HT1080 (cell line): ENCODE measurements at places on chromosomes 5 and 9. TPM values are rescaled to one million over a fixed set of nuclear protein-coding genes. Genes with fewer than 3 reads are reported as not detected.

GRCh38 chr5:138305797-138306196 is 25.8 kb downstream of the CDC25C start:
- DNase-seq = no peak

- DNase-seq = peak; percentile 36
These were observed 140.5 kb upstream of the TUT7 start for GRCh38 chr9:86494644-86495111.

DNA sequence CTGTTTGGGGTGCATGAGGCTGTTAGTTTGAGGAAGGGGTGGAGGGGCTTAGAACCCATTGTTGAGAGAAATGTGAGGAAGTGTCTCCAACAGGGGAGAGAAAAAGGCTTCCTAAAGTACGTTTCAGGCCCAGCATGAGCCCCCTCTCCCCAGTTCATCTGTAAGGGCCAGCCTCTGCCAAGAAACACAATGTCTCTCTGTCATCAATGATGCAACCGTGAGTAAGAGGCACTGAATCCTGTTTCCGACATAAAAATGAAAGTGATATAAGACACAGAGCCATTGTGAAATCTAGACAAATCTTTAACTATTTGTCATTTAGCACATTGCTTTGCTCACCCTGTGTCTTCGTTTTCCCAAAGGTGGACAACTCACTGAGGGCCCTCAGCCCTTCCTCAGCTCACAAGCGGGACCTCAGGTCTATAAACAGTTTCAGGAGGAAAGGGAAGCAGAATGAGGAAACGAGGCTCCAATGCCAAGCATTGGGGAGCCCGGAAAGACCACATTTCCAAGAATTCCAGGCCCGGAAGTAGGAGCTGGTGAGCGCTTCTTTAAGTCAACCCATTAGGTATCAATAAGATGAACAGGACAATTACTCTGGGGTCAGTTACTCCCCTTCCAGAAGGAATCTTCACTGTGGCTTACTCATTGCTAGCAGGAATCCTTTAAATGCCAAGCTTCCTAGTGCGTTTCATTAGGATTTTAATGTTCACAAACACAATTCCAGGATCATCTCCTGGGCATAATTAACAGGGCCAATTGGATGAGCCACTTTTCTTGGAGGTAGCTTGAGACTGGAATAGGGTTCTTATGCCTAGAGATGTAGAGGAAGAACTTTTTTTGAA is 59.0 kb upstream of the KLF4 start:
- DNase-seq = peak; percentile 87

DNA sequence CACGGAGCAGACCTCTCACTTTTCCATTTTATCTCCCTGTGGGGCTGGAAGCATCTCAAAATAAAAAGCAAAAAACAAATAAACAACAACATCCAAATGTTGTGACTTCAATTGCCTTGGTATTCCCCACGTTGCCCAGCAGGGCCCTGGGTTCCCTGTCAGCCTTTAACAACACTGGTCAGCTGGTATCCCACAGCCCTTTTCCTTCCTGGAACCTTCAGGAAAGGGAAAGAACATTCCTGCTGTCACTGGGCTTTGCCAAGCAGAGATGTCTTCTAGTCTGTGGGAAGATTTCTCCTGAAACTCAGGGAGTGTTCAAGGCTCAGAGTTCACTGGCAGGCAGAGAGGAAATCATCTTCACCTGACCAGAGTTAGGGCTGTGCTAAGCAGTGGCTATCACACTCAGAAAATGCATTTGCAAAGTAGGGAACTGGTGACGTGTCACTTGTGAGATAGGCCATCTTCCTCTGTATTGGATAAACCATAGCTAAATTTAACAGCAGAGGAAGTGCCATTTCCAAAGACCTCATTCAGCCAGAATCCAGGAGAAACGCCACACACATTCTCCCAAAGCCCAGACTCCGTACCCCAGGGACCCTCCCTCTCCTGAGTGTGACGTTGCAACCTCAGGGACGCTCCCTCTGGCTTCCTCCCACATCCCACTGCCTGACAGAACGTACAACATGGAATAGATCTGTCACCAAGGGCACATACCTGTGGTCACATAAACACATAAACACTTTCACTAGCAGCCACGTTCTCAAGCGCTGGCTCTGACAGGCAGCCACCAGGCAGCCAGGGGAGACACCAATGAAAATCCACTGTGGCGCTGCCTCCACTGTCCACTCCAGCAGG is 274.0 kb upstream of the DAPK1 start:
- DNase-seq = no peak

DNA sequence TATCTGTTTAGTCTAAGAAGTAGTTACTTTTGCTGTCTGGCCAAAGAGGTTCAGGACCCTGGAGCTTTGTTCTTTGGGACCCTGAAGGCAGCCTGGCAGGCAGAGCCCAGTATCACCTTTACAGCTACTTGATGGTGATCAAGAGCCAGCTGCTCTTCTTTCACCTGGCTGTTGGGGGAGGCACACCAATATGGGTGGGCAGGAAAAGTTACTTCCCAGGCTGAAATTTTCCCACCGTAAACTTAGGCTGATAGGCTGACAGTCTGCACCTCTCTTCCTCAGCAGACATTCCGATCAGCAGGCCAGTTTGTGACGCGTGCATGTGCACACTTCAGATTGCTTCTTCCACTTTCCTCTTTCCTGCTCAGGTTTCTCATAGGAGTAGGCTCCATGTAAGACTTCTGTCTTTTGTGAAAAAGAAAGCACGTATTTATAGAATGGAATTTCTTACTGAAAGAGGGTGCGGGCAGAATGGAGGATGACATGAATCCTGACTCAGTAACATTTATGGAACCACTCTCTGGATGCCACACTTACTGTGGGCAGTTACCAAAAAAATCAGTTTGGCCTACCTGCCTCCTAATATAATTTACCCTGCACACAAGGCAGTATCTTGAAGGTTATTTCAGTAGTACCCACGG is 223.9 kb upstream of the DMRT1 start:
- DNase-seq = no peak

DNA sequence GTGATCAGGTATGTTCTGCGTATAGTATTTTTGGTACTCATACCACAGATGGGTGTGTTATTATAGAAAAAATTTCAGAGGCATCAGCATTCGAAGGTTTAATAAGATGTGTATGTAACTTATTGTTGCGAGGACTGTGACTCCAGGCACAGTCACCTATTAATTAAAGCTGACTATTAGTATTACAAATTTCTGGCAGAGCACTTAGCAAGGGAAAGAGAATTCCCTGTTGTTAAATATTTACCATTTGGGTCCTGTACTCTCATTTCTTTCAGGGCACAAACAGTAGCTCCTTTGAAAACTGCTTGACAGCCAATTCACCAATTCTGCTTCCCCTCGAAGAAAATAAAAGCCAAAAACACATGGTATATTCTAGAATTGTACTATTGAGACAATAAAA is 653.8 kb downstream of the ELAVL2 start:
- no peak for DNase-seq

DNA sequence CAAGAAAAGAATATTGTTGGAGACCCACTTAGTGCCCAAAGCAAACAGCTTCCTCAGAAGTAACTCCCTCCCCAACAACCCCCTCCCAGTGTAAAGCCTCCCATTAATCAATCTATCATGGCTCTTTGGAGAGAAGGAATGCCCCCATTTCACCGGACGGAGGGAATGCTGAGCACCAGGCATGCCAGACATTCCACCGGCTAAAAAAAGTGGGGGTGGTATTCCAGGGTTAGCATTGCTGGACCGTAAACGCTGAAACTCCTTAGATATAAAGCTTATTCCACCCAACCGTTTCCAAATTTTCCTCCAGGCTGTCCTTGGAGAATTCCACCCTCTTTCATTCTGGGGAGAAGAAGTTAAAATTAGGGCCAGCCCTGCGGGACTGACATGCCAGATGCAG is 363 bp upstream of the MAMDC2 start:
- no peak for DNase-seq

- peak; percentile 95 for DNase-seq
These were observed 89.7 kb upstream of the ADRA1B start for GRCh38 chr5:159826351-159827214.

GRCh38 chr9:110455860-110456259 is 118.2 kb upstream of the TXNDC8 start:
- DNase-seq = no peak

DNA sequence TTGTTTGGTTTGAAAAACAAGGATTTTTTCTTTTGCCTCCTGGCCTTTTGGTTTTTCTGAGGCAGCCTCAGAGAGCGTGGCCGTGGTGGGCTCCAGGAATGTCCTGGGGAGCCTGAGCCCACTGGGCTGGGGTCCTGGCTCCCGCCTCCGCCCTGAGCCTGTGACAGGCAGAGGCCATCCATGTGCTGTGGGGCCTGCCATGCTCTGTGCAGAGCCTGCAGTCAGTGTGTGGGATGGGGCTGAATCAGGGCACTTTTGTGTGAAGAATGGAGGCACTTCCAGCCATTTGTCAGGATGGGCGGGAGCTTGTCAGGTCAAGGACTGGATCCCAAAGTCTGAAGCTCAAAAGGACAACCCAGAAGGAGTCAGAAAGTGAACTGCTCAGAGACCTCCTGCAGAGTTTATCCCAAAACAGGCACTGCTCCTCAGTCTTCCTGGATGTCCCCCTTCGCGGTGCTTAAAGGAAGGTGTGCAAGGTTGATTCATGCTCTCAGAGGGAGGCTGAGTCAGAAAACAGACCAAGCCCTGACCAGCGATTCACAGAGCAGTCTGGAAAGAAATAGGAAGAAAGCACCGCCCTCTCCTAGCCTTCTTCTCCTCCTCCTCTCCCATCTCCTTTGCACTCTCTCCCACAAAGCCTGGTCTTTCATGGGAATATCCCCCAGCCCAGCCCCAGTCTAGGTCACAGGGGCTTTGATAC is 53.2 kb downstream of the MVB12B start:
- DNase-seq = peak; percentile 77

DNA sequence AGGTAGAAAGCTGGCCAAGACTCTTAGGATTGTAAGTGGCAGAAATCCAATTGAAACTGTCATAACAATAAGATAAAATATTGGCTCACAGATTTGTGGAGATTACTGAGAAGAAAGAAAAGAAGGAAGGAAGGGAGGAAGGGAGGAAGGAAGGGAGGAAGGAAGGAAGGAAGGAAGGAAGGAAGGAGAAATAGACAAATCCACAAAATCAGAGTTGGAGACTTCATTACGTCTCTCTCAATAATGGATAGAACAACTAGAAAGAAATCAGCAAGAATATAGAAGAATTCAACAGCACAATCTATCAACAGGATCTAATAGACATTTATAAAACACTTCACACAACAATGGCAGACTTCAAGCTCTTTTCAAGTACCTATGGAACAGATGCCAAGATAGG is 17.9 kb upstream of the PAM start:
- no peak for DNase-seq

DNA sequence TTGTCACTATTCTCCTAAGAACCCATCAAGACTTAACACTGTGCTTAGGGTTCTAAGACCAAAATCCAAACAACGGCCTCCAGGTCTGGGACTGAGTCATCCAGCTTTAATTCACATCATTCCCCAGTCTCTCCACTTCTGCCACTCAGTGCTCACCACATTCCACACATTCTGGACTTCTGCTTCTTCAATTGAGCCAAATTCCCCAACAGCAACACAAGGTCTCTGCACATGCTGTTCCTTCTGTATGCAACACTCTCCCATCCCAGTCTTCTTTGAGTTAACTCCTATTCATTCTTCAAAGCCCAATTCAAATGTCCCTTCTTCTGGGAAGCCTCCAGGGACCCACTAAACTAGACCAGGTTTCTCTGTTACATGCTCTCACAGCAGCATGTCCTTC is 97.8 kb downstream of the GPR21 start:
- DNase-seq = peak; percentile 60

- DNase-seq = no peak
These were observed 2.3 kb upstream of the NKX2-5 start for GRCh38 chr5:173237143-173237874.

DNA sequence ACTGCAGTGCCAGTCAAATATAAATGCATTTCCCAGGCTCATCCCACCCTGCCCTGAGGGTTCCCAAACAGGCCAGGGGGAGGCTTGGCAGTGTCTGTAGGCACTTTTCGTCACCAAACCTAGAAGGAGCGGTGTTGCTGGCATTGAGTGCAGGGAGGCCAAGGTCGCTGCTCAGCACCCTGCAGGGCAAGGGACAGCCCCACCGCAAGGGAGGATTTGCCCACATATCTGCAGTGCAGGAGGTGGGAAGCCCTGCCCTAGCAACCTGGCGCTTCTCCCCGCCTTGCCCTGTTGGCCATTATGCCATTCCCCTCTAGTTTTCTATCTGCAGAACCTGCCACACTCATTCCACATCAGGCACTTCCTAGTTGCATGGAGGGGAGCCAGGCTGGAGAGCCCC is 327.8 kb upstream of the ADCY2 start:
- DNase-seq = no peak

DNA sequence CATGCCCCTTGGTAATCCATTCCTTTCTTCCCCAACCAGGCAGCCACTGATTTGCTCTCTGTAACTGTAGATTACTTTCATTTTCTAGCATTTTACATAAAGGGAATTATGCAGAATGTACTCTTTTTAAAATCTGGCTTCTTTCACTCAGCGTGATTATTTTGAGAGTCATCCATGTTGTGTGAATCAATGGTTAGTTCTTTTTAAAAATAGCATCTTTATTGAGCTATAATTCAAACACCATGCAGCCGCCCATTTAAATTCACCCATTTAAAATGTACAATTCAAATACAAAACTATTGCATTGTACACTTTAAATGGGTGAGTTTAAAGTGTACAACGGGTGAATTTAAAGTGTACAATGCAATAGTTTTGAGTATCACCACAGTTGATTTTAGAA is 2.3 kb upstream of the OR13J1 start:
- no peak for DNase-seq

DNA sequence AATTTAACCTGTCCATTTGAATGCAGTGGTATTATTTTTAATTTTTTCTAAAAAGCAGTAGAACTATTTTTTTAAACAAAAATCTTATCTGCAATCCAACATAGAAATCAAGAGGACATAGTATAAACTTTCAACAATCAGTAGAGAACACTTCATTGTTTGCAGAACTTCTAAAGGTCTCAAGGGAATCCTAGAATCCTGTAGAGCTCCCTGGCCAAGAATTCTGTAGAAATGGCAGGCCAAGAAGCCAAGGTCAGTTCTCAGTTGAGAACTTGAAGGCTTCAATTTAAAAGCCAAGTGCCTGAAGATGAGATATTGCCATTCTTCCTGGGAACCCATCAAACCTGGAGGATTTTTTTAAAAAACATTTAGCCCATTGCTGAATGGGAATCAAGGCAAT is 199.2 kb upstream of the KLF4 start:
- DNase-seq = no peak

DNA sequence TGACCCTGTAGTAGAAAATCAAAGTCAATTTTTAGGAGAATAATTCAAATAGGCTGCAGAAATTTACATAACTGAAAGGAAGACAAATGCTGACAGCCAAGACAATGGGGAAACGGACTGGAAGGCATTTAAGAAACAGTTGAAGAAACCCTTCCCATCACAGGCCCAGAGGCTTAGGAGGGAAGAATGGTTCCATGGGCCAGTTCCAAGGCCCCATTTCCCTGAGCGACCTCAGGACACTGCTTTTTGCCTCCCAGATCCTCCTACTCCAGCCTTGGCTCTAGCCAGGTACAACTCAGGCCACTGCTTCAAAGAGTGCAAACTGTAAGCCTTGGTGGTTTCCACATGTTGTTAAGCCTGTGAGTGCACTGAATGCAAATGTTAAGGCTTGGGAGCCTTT is 184.1 kb upstream of the SGCD start:
- DNase-seq = no peak

- DNase-seq = no peak
These were observed 62.4 kb downstream of the SHC3 start for GRCh38 chr9:89116064-89116804.

- peak; percentile 94 for DNase-seq
These were observed 12.2 kb downstream of the INVS start for GRCh38 chr9:100111235-100111634.

The ZFP37 gene
- total RNA-seq = 0.94 and 1.2 TPM in 2 replicates

The C1QTNF3 gene
- total RNA-seq = 0.21 TPM in 1 of 2 replicates, not detected in the other

The TMC1 gene
- total RNA-seq = not detected in 2 replicates

The GPX8 gene
- total RNA-seq = 48.3 and 48.7 TPM in 2 replicates

The TAF11L10 gene
- total RNA-seq = not detected in 2 replicates

The S100Z gene
- total RNA-seq = not detected in 2 replicates

The FGF1 gene
- total RNA-seq = 4.0 and 7.2 TPM in 2 replicates
